ENCODE measurements at places on chromosomes 4 and X.

- DNase-seq: no peak
Observed at GRCh38 chr4:141016117-141016798, 117.0 kb downstream of the RNF150 start.

DNA sequence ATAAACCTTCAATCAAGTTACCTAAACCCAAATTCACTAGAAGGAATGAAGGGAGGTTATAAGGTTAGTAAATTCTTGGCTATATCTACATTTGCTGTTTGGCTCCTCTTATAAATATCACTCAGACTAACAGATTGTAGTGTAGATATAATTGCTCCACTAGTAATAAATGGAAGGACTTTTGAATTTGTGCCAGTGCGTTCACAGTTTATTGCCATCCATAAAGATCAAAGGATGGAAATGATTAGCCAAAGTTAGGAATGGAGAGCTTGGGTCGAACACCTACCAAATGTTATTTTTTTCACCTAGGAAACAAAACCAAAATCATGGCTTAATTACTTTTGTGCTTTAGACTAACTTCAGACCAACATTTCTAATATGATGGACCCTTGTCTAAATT, 9.2 kb downstream of the DTHD1 start:
- DNase-seq: no peak

DNA sequence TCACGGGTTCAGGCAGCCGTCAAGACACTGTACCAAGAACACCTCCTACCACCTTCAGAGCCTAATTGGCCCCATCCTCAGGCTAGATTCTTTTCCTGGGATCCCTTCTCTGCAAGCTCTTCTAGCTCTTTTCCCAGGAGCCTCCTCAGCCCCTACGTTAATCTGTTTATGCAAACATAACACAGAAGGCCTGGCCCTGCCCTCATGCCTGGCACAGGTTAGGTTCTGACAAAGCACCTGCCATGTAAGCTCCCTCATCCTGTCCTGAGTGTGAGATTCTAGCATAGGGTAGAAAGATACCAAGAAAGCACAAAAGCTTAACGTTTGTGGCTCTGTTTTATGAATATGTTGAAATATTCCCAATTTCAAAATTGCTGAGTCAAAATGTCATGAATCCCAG, 93.6 kb downstream of the IRF2 start:
- no peak for DNase-seq

GRCh38 chr4:184163813-184164212, 53.9 kb downstream of the ENPP6 start:
- peak; percentile 55 for DNase-seq

- DNase-seq: no peak
Observed at GRCh38 chr4:106529348-106530023, 160.9 kb upstream of the GIMD1 start.

DNA sequence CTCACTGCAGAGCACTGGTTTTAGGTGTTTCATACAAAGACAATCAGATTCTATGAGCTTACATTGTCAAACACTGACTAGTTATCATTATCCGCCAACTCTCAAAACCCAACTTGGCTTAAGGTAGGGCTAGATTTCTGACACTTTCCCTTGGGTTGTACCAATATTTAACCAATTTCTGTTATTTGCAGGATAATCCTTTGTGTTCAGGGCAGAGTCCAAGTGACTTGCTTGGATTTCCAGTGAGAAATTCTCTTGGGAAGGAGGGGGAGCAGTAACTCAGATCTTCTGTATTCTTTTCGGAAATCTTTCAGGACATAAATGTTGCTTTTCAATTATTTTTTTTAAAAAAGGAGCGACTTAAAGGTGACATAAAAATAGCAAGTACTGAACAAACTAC, 23.1 kb downstream of the DGKK start:
- DNase-seq: no peak

GRCh38 chr4:44056721-44057151, 391.9 kb downstream of the KCTD8 start:
- DNase-seq: no peak

- DNase-seq: no peak
Observed at GRCh38 chrX:3290561-3290960, 55.9 kb downstream of the MXRA5 start.

GRCh38 chr4:40254608-40255392, 58.0 kb downstream of the RHOH start:
- DNase-seq: no peak

- no peak for DNase-seq
Observed at GRCh38 chr4:69775321-69775867, 15.0 kb upstream of the SULT1B1 start.

- DNase-seq: no peak
Observed at GRCh38 chr4:185869427-185869826, 57.4 kb upstream of the SORBS2 start.

DNA sequence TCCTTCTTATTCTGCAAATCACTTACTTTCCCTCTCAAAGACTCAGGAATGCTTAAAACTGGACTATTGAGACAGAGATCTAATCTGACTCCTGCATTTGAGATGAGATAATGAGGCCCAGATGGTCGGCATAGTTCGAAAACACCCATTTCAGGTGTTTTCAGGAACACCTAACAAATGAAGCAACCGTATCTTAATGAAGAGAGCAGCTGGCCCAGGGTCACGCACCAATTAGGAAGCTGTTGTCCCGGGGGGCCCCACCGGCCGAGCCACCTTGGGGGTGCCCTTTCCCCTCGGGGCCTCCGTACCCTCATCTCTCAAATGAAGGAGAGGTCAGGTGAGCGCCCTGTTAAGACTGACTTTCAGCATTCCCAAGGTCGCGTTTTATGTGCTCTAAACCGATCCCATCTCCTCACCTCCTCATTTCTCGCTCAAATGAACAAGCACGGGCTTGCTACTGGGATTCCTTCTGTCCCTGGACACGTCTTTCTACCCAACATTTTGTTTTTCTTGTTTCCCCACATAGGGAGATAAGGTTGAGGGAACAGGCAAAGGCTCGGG, 824 bp downstream of the LRPAP1 start:
- DNase-seq: no peak

DNA sequence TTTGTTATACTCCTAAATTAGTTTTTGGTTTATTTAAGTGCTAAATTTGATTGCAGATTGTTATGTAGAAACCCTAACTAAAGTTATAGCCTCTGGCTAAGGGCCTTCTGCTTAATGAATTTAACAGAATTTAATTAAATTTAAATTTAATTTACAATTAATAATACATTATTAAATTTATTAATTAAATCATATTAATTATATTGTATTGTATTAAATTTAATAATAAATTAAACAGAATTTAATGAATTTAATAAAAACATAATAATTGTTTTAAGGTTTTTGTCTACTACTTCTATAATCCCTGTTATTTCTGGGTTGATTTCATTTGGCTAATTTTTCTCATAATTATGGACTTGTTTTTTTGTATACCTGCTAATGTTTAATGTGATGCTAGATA, 141.9 kb upstream of the TECRL start:
- no peak for DNase-seq

DNA sequence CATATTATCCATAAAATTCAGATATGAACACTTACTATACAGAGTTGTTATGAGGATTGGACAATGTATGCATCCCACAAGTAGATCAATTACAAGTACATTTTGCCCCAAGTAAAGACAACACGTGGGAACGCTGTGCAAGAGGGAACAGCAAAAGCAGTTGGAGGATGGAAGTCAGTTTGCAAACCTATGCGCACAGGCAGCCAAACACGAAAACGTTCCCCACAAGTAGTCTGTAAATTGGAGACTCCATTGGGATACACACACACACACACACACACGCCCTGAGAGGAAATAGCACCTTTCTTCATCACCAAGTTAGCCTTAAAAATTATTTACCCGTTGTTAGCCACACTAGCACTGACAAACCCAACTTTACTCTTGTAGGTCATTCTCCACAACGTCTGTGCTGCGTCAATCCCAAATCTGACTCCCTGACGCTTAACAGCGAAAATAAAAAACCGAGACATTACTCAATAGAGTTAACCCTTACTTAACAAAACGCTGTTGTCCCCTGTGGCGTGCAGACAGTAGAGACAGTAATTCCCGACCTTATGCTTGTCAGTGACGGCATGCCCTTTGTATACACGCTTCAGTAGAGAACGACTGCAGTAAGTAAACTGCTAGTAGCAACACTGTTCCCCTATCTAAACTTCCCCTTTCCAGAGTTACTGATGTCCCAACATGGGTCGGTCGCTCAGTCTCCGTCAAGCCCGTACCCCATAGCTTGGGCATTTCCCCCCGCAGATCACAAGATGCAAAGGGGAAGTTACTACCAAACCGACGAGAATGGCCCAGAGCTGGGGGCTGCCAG, 730 bp downstream of the MANBA start:
- DNase-seq: peak; percentile 98

DNA sequence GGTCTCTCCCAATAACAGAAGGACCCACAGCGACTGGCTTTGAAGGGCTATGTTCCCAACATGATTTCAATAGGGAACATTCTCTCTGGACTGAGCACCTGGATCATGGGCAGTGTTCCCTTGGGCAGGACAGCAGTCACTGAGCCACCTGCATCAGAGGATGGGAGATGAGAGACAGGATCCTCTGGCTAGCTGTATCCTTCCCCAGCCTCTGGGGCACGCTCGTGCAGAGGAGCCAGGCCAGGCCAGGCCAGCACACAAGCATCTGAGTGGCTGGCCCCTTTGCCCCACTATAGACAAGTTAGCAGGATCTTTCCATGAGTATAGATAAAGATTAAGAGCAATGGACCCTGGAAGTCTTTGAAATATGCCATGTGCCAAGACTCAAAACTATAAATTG, 66.3 kb downstream of the NEUROG2 start:
- no peak for DNase-seq

DNA sequence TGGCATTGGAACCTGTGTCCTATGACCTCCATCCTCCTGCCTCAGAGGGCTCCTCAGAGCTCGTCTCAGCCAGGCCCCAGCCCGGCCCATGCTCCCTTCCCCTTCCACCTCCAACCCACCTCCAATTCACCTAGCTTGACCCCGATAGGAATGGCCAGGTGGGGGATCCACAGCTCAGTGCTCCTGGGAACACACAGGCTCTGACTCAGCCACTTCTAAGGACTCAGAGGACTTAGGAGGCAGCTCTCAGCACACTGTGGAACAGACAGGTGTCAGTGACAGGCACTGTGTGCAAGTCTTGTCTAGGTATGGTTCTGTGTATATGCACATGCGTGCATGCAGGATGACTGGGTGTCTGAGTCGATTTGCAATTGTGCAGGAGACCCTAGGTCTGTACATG, 44.8 kb downstream of the PJA1 start:
- no peak for DNase-seq

- DNase-seq: no peak
Observed at GRCh38 chrX:29634516-29634915, 580.8 kb upstream of the MAGEB2 start.

GRCh38 chr4:41568363-41568762, 30.4 kb downstream of the LIMCH1 start:
- no peak for DNase-seq

DNA sequence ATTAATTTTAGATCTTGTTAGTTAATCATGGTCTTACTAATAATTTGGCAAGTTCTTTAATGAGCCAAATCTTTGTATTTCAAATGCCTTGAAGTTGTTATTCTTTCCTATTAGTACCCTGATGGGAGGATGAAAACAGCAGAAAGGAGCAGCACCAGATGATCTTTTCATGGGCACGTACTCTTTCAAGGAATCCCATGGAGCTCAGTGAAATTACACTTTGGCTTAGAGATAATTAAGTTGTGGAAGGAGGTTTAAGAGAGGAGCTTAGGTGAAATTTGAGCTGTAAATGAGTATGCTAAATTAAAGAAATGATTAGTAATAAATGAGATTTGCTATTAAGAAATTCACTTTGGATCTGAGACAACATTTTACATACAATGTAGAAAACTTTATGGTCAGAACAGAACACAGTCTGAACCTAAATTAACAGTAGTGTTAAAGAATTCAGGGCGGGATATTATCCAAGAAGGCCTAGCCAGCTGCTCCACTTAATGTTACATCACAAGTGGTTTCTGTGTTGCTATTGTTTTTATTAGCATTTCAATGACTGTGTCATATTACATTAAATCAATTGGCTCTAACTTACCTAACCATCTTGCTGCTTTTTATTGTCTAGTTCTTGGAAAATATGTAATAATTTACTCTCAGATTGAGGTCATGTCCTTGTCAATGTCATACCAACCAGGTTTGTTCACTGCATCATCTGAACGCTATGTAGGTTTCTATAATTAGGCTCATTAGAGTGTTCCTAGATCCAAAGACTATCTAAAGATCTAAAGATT, 3.9 kb downstream of the MTHFD2L start:
- no peak for DNase-seq

DNA sequence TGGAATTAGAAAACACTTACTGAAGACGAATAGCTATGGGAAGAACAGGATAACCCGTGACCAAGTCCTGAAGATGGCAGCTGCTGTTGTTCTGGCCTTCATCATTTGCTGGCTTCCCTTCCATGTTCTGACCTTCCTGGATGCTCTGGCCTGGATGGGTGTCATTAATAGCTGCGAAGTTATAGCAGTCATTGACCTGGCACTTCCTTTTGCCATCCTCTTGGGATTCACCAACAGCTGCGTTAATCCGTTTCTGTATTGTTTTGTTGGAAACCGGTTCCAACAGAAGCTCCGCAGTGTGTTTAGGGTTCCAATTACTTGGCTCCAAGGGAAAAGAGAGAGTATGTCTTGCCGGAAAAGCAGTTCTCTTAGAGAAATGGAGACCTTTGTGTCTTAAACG, 2.4 kb downstream of the AGTR2 start:
- no peak for DNase-seq

DNA sequence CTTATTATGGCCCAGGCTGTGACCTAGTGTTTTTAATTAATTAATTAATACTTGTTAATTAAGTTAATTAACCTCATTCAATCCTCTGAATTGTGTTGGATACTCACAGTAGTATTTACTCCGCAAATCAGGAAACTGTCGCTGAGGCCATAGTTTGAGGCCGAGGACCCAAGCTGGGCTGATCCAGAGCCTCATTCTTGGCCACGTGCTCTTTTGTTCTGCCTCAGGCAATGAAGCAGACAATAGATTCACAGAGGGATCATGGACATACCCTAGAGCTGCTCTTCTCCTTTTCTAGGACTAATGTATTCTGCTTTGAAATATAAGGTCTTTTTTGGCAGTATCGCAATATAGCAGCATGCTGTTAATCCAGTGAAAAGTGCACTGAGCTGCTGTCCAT, 24.0 kb upstream of the SNCA start:
- DNase-seq: no peak

DNA sequence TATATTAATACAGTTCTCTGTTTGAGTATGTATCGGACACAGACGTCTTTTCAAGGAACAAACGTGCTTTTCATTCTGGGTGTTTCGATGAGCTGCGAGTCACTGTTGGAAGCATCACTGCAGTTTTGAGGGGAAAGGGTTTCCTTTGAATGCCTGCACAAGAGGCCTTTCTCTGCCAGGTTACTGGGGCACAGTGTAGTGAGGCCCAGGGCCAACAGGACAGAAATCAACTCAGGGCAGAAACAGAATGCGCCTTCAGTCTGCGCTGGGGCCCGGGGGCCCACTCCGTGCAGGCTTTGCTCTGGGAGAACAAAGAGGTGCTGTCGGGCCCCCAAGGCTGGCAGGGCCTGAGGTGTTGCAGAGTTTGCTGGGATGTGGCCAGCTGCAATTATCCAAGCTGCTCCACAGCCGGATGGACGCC, 2.3 kb upstream of the PPP2R3B start:
- no peak for DNase-seq
